Suprapubic skin (tissue), 4 donors: ENCODE measurements at places on chromosomes 12 and 14. TPM values are rescaled to one million over a fixed set of nuclear protein-coding genes. Genes with fewer than 3 reads are reported as not detected.

GRCh38 chr12:116703214-116703795 is 34.6 kb downstream of the SPRING1 start:
- no peak overlapping the region for H3K4me3 ChIP-seq
- peak; percentile 78 for DNase-seq
- H3K27ac ChIP-seq, result no peak overlapping the region
- H3K27me3 ChIP-seq, result no peaks in the 10 kb centered on the region
- peaks cover 1% of the 10 kb centered on the region for H3K4me1 ChIP-seq

- H3K27me3 ChIP-seq, result no peaks in the 10 kb centered on the region
- DNase-seq, result no peak
- H3K4me1 ChIP-seq, result no peaks in the 10 kb centered on the region
Measured at GRCh38 chr12:48691826-48692487, 9.9 kb upstream of the KANSL2 start.

The RNASE3 gene
- total RNA-seq, result not detected

- DNase-seq, result no peak
- no peak overlapping the region for H3K27ac ChIP-seq
- H3K27me3 ChIP-seq, result no peaks in the 10 kb centered on the region
- peaks cover 26% of the 10 kb centered on the region for H3K36me3 ChIP-seq
- H3K4me3 ChIP-seq, result peak overlapping the region; percentile 35
Measured at GRCh38 chr14:105363847-105364708, 34.3 kb upstream of the TEX22 start.

GRCh38 chr14:102723650-102724049 is 53.6 kb upstream of the TRAF3 start:
- no peak overlapping the region for H3K27ac ChIP-seq
- no peaks in the 10 kb centered on the region for H3K27me3 ChIP-seq
- H3K36me3 ChIP-seq, result peaks cover 87% of the 10 kb centered on the region
- H3K4me1 ChIP-seq, result no peaks in the 10 kb centered on the region
- no peak for DNase-seq

DNA sequence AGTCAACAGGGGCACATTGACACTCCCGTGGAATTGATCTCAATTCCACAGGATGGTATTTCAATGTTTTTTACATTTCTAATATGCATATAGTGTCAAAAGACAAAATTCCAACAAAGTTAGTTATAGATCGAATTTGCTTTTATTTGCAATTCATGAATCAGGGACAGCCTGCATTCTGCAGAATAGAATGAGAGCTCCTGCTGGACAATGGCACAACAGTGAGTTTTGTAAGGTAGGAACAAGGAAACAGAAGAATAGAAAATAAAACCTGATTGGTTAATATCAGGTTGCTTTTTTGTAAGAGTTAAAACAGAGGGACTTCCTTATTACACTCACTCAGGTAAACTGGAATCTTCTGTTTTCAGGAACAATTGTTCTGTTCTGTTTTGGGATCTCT is 32.8 kb upstream of the NEDD1 start:
- no peaks in the 10 kb centered on the region for H3K4me1 ChIP-seq
- no peak for DNase-seq
- H3K4me3 ChIP-seq, result no peak overlapping the region
- no peaks in the 10 kb centered on the region for H3K27me3 ChIP-seq
- no peak overlapping the region for H3K27ac ChIP-seq

DNA sequence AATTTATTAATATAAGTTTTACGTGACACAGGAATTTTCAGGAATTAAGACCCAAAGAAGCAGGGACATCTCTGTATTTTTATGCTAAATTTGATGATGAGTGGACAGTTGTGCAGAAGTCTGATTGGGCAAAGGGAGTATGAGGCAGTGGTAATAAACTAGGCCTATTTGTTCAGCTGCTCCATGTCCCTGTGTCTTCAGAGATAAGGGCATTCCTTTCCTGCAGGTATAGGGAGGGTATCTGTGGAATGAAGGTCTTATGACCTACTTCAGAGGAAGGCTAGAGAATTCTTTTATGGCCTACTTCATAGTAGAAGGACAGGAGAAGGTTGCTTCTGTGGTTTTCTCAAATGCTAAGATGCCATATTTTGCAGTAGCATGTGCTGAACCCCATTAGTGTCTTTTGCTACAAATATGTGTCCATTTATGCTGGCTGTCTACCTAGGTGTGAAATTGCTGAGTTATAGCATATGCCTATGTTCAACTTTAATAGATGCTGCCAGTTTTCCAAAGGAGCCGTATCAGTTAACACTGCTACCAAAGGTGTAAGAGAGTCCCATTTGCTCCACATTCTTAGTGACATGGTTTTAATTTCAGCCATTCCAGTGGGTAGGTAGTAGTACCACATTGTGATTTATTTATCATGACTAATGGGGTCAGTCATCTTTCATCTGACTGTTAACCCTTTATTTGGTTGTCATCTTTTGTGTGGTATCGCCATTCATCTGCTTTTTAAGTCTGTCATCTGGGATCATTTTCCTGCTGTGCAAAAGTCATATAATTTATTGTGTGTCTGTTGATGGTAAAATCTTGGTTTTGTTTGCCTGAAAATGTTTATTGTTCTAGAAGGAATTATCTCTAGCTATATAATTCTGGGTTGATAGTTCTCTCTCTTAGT is 410.7 kb upstream of the RGS6 start:
- H3K4me1 ChIP-seq, result peaks cover 3% of the 10 kb centered on the region
- H3K27ac ChIP-seq, result no peak overlapping the region
- no peaks in the 10 kb centered on the region for H3K27me3 ChIP-seq
- H3K36me3 ChIP-seq, result no peaks in the 10 kb centered on the region
- no peak overlapping the region for H3K4me3 ChIP-seq
- no peak for DNase-seq

DNA sequence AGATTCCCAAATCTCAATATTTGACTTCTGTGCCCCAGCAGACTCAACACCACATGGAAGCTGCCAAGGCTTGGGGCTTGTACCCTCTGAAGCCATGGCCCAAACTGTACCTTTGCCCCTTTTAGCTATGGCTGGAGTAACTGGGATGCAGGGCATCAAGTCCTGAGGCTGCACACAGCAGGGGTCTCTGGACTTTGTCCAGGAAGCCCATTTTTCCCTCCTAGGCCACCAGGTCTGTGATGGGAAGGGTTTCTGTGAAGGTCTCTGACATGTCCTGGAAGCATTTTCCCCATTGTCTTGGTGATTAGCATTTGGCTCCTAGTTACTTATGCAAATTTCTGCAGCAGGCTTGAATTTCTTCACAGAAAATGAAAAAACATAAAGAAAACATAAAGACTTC is 762.3 kb downstream of the GALC start:
- H3K36me3 ChIP-seq, result no peaks in the 10 kb centered on the region
- no peaks in the 10 kb centered on the region for H3K4me1 ChIP-seq
- no peak overlapping the region for H3K4me3 ChIP-seq
- no peak overlapping the region for H3K27ac ChIP-seq
- no peaks in the 10 kb centered on the region for H3K27me3 ChIP-seq
- DNase-seq, result no peak

- DNase-seq, result no peak
- no peak overlapping the region for H3K27ac ChIP-seq
Measured at GRCh38 chr14:81710232-81710845, 176.7 kb upstream of the SEL1L start.

The HOTAIR gene
- total RNA-seq, result 15.7 TPM

The HVCN1 gene
- total RNA-seq, result 6.0 TPM

- no peaks in the 10 kb centered on the region for H3K27me3 ChIP-seq
- peaks cover 36% of the 10 kb centered on the region for H3K4me1 ChIP-seq
- peak overlapping the region; percentile 96 for H3K27ac ChIP-seq
- peak; percentile 20 for DNase-seq
Measured at GRCh38 chr12:3078086-3078820, 1.1 kb downstream of the TSPAN9 start.

DNA sequence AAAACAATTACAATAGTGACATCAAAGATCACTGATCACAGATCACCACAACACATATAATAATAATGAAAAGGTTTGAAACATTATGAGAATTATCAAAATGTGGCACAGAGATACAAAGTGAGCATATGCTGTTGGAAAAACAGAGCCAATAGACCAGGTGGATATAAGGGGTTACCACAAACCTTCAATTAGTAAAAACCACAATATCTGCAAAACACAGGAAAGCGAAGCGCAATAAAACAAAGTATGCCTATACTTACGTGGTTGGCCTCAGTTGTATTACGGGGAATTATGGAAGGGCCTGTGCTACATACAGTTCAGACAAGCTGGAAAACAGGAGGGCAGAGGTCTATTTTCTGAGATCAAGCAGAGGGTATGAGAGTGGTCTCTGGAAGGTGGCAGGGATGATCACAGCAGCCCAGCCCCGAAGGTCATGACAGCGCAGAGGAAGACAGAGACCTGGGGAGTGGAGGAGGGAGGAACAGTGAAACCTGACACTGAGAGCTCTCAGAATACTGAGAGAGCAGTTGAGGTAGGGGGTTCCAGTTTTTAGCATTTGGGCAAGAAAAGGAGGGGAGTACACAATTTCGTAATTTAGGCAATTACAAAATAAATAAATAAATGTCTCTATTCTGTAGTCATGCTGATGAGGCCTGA is 41.3 kb downstream of the IFNG start:
- H3K4me3 ChIP-seq, result no peak overlapping the region
- H3K27ac ChIP-seq, result no peak overlapping the region
- no peaks in the 10 kb centered on the region for H3K4me1 ChIP-seq

DNA sequence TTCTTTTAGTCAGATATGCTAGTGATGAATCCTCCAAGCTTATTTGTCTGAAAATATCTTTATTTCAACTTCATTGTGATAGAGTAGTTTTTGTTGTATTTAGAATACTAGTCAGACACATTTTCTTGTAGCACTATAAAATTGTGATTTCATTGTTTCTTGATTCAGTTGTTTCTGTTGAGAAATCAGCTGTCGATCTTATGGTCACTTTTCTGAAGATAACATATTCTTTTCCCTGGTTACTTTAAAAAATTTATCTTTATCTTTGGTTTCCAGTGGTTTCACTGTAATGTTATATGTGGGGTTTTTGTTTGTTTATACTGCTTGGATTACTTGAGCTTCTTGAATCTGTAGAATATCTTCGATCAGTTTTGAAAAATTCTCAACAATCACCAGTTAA is 426.1 kb downstream of the SOX5 start:
- no peaks in the 10 kb centered on the region for H3K4me1 ChIP-seq
- no peaks in the 10 kb centered on the region for H3K27me3 ChIP-seq
- no peaks in the 10 kb centered on the region for H3K36me3 ChIP-seq
- DNase-seq, result no peak
- H3K27ac ChIP-seq, result no peak overlapping the region

- H3K4me1 ChIP-seq, result no peaks in the 10 kb centered on the region
- DNase-seq, result no peak
- no peak overlapping the region for H3K27ac ChIP-seq
Measured at GRCh38 chr12:65836419-65837197, 12.3 kb downstream of the HMGA2 start.

The VTI1B gene
- 60.0 TPM for total RNA-seq

- H3K4me3 ChIP-seq, result peak overlapping the region; percentile 100
- no peaks in the 10 kb centered on the region for H3K36me3 ChIP-seq
- H3K4me1 ChIP-seq, result peaks cover 68% of the 10 kb centered on the region
- no peaks in the 10 kb centered on the region for H3K27me3 ChIP-seq
- peak overlapping the region; percentile 100 for H3K27ac ChIP-seq
Measured at GRCh38 chr12:106301611-106302321, 767 bp upstream of the TCP11L2 start.

GRCh38 chr14:63470962-63471793 is 72.0 kb downstream of the PPP2R5E start:
- no peaks in the 10 kb centered on the region for H3K27me3 ChIP-seq
- H3K27ac ChIP-seq, result no peak overlapping the region
- no peak overlapping the region for H3K4me3 ChIP-seq
- H3K4me1 ChIP-seq, result peaks cover 48% of the 10 kb centered on the region
- H3K36me3 ChIP-seq, result no peaks in the 10 kb centered on the region
- DNase-seq, result no peak

The DIO2 gene
- total RNA-seq, result 11.6 TPM

DNA sequence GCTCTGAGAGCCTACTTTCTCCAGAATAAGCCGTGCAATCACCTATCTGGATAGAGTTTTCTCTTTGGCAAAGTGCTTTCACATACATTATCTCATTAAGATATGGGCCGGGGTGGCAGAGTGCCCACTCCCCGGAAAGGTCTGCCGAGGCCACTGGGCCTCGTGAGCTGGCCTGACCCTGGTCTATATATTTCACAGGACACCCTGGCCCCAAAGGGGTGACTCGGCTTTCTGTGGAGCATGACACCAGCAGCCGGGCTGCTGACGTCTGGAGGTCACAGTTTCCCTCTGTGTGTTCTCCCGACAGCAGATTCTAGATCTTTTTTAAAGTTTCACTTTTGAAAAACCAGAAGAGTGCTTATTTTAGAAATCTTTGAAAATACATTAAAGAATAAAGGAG is 27.9 kb upstream of the ATP2A2 start:
- H3K27ac ChIP-seq, result no peak overlapping the region
- no peaks in the 10 kb centered on the region for H3K36me3 ChIP-seq
- no peak overlapping the region for H3K4me3 ChIP-seq
- DNase-seq, result no peak
- H3K4me1 ChIP-seq, result peaks cover 23% of the 10 kb centered on the region

DNA sequence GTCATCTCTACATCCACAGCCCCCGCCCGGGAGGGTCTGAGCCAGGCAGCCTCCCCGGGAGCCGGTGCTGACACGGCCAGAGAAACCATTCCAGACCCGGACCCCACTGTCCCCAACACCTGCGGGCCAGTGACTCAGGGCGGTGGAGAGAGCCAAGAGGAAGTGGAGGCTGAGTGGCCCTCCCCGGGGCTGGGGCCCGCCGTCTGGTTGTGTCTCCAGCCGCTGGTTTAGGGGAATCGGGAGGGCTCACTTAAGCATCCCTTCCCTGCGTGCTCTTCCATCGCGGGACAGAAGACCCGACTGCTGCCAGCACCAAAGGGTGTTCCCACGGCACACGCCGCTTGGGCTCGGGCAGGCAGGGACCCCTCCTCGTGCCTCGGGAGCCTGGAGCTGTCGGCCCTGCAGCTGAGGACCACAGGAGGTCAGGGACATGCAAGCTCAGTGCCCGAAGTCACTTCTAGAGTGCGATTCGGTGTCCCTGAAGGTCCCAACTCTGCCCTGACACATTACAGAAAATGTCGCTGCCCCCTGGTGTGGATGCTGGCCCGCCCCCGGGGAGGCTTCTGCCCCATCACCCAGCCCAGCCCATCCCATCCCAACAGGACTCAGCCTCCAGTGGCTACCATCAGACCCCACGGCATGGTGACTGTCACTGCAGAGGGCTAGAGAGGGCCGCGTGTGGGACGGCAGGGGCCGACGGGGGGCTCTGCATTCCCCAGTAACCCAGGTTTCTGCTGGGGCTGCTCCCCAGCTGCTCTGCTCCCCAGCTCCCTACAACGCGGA is 50.8 kb downstream of the GALNT9 start:
- H3K4me1 ChIP-seq, result peaks cover 13% of the 10 kb centered on the region
- no peak overlapping the region for H3K4me3 ChIP-seq
- H3K27me3 ChIP-seq, result peaks cover 99% of the 10 kb centered on the region
- H3K36me3 ChIP-seq, result no peaks in the 10 kb centered on the region
- H3K27ac ChIP-seq, result no peak overlapping the region

GRCh38 chr14:93549595-93549994 is 118.9 kb downstream of the UNC79 start:
- H3K27ac ChIP-seq, result no peak overlapping the region
- H3K4me3 ChIP-seq, result no peak overlapping the region

GRCh38 chr14:90970167-90970600 is 90.3 kb downstream of the RPS6KA5 start:
- H3K27me3 ChIP-seq, result no peaks in the 10 kb centered on the region
- no peak overlapping the region for H3K27ac ChIP-seq
- H3K4me3 ChIP-seq, result no peak overlapping the region
- DNase-seq, result no peak
- no peaks in the 10 kb centered on the region for H3K4me1 ChIP-seq

GRCh38 chr12:12976366-12976765 is 23.7 kb downstream of the HEBP1 start:
- H3K4me1 ChIP-seq, result peaks cover 29% of the 10 kb centered on the region
- peak overlapping the region; percentile 70 for H3K27ac ChIP-seq
- peaks cover 52% of the 10 kb centered on the region for H3K36me3 ChIP-seq
- H3K27me3 ChIP-seq, result no peaks in the 10 kb centered on the region
- no peak overlapping the region for H3K4me3 ChIP-seq
